Left ventricle myocardium superior (tissue), 1 donor: ENCODE measurements at places on chromosomes 12 and 14.

- DNase-seq: no peak
These were observed 8.4 kb upstream of the SALL2 start for GRCh38 chr14:21534576-21534975.

GRCh38 chr12:50572287-50572686, 67.5 kb downstream of the DIP2B start:
- DNase-seq: no peak

DNA sequence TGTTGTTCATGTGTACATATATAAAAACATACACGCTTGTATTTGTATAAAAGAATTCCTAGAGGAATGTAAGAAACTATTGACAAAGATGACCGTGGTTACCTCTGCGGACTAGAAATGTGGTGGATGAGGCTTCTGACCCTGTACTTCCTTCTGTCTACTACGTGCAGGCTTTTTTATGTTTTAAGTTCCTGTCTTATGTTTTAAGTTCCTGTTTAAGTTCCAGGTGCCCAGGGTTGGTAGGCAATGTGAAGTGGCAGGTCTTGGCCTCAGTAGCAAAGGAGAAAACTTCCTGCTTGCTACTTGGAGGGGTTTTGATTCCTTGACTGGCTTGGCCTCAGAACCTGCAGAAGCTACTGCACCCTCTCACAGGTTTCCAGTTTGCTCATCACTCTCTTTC, 11.6 kb downstream of the POMT2 start:
- DNase-seq: no peak

- DNase-seq: peak; percentile 68
These were observed at the start of gene SOCS2 for GRCh38 chr12:93571925-93572711. Gene SOCS2, plus strand, starts transcription at chr12:93572675. Its CDS starts 223 bp downstream, at chr12:93572898.

GRCh38 chr14:75450381-75451276, 22.8 kb downstream of the JDP2 start:
- DNase-seq: peak; percentile 75

GRCh38 chr14:98175436-98175835, 1096.6 kb downstream of the BCL11B start:
- no peak for DNase-seq

DNA sequence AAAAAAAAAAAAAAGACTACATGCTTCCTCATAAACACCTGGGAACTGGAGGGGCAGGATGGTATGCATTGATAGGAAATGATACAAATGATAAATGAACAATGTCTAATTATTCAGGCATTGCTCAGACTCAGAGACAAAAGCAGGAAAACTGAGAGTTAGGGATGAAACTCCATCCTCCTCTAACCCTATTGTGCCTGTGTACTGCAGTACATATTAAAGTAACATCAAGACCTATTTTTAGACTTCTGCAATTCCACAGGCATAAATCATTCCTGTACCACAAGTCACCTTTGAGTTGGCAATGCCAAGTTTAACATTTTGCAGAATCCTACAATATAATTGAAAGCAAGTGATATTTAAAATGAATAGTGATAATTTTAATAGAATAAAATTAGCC, 156.5 kb upstream of the USP15 start:
- no peak for DNase-seq

- DNase-seq: no peak
These were observed 12.6 kb upstream of the RNASE4 start for GRCh38 chr14:20671597-20672283.

DNA sequence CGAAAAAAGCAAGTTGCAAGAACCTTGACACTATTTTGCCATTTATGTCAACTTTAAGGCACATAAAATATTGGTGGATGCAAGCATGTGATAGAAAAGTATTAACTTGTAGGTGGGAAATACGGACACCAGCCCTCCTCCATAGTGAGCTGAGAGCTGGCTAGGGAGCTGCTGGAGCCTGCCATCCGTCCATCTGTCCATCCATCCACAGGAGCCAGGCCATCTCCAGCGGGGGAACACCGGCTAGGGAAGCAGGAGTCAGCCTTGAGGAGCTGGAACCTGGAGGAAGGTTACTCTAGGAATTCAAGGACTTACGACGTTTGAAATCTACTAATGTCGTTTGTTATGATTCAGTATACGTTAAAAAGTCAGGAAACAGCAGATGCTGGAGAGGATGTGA, 120.7 kb upstream of the C14orf180 start:
- DNase-seq: no peak

DNA sequence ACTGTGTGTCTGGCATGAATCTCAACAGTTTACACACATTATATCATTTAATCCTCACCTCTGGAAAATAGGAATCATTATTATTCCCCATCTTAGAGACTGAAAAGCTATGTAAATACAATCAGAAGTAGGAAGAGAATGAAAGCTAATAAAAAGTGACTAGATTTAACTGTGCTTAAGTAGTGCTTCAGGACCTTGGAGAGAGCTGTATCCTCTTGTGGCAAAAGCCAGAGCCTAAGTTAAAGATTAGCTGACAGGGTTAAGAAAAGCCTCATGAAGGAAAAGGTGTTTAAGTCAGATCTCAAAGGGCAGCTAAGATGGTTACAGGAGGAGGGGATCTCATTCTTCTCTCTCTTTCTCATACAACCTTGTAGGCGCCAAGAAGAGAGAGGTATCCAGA, 65.3 kb upstream of the TMEM233 start:
- no peak for DNase-seq

- no peak for DNase-seq
These were observed 3.3 kb downstream of the HHIPL1 start for GRCh38 chr14:99648027-99648784.

- DNase-seq: peak; percentile 18
These were observed 25.1 kb downstream of the NOC4L start for GRCh38 chr12:132169376-132169775.

- DNase-seq: no peak
These were observed 33.5 kb upstream of the NRXN3 start for GRCh38 chr14:78136695-78137094.

DNA sequence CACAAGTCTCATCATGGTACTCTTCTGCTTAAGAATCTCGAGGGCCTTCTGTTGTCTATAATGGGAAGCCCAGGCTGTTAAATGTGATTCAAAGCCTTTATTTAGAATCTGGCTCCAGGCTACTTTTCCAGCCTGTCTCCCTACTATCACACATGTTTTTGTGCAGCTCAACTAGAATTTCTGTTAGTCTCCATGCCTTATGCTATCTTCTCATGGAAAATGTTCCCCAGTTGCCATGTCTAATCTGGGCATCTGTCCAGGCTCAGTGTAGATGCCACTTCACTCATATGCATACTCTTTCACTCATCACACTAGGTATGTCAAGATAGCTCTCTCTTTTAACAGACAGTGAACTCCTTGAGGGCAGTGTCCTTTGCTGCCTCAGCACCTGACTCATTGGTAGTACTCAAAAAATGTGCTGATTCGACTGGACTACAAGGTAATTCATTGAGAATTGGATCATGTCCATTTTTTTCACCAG, 145.3 kb downstream of the TTLL5 start:
- no peak for DNase-seq

- DNase-seq: no peak
These were observed 8.5 kb downstream of the KLHL33 start for GRCh38 chr14:20427231-20428009.

- no peak for DNase-seq
These were observed 16.5 kb upstream of the LUM start for GRCh38 chr12:91127751-91128150.

- no peak for DNase-seq
These were observed 424 bp downstream of the BBOF1 start for GRCh38 chr14:74019408-74020137.

- peak; percentile 22 for DNase-seq
These were observed 28.4 kb downstream of the RTL1 start for GRCh38 chr14:100875126-100875525.

DNA sequence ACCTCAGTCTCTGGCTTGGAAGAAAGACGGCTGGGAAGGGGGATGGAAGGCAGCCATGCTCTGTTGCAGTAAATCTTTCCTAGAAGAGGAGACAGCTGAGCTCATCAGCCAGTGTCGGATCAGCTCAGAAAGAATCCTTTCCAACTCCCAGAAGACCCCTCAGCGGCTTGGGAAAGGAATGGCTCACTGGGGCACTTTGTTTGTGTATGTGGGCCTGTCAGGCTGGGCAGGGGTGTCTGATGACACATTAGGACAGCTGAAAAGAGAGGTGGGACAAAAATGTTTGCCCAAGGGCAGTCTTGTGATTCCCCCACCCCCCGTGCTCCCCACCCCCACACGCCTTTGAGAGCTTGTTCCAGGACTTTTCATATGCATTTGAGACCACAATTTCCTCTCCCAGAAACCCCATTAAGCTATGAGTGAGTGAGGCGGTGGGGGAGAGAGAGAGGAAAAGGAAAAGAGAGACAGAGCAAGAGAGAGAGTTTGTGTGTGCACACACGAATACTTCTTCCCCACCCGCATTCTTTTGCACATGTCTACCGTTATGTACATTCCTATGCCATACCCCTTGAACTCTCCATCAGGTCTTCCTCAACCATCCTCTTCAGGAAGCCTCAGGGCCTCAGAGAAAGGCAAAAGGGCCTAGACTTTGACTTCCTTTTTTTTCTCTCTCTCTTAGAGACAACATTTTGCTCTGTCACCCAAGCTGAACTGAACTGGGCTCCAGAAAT, 198.9 kb downstream of the ZFP36L1 start:
- no peak for DNase-seq

DNA sequence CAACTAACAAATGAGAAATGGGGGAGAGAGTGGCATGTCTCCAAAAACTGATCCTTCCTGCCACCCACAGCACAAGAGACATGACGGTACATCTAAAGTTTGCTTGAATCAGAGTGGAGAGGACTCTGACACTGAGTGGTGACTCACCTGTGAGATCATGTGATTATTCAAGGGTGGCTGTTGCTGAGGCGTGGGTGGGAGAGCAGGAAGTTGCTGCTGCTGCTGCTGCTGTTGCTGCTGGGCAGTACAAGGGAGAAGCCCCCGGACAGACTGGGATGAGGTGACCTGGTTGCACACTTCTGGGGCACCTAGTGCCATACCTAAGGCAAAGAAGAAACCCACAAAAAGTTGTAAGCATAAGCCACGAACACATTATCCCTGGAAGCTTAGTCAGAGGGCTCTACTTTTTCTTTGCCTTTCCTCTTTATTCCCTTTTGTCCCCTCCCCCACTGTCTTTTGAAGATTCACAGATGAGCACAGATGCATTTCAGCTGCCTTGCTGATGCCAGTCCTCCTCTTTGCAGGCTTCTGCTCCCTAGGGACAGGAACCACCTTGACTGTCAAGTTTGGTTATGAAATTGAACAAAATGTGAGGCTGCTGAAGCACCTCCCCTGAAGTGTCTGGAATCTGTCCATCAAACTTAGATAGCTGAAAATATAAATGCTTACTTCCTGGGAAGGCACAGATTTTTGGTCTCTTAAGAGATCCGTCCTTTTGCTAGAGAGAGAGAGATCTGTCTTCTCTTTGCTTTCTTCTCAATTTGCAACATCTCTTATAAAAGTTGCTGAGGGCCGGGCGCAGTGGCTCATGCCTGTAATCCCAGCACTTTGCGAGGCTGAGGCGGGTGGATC, 29.4 kb upstream of the STAC3 start:
- no peak for DNase-seq

GRCh38 chr14:59511916-59512575, 27.7 kb downstream of the JKAMP start:
- DNase-seq: no peak

DNA sequence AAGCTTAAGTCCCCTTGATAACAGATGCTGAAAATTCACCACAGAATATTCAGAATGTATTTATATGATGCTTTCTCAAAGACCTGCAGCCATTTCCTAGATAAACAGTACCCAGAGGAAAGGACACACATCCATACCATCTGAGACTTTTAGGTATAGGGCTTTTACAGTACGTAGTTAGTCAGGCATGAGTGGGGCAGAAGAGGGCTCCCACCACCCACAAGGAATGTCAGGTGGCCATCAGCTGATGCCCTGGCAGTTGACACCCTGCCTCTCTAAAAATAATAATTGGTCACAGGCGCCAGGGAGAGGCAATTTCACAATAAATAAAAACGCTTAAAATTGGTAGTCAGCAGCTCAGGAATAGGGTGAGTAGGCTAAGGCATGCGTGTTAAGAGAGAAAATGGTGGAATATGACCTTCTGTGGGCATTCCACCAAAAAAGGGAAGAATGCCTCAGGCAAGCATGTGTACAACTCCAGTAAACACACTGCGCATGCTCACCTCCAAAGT, 7.8 kb upstream of the TAS2R46 start:
- DNase-seq: no peak

DNA sequence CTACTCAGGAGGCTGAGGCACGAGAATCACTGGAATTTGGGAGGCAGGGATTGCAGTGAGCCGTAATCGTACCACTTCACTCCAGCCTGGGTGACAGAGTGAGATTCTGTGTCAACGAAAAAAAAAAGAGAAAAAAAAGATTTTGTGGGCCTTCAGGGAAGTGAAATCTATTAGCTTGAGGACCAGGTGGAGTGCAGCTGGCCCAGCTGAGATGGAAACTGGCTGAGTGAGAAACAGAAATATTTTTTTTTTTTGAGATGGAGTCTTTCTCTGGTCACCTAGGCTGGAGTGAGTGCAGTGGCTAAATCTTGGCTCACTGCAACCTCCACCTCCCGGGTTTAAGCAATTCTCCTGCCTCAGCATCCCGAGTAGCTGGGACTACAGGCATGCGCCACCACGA, 2.3 kb upstream of the CLEC4C start:
- no peak for DNase-seq

DNA sequence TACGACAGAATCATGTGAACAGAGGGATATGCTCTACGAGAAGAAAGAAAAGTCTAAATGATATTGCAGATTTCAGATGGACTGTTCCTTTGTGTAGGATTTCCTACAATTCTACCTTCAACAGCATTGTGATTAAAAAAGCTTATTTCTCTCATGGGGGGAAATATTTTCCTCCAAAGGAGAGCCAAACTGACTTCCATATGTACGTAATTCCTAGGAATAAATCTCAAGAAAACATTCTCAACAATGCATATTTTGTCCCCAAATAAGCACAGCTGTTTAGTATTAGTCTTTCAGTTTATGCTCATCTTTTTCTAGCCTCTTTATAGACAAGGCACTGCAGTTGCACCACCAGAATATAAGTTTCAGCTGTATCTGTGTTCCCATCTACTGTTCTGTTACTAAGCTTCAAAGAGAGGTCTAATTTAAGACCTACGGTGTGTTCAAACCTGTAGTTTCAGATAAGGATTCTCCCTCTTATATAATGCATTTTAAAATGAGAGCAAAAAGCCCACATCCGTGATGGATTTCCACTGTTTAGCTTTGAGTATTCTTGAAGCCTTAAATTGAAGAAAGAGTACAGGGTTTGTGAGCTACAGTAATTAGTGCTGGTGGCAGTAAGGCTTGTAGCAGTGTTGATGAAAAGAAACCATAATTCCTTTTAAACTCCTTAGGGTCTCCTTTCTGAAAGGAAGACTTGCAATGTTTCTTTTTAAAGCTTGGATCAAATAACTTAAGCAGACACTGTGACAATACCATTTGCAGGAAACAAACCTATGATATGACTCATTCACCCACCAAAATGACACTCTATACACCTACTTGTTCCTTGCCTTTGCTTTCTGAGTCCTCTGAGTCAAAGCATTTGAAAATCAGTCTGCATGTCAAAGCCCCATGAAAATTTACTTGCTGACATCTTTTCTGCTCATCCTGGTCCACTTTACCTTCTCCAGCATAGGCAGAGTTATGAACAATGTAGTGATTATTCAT, 754.1 kb downstream of the NOVA1 start:
- no peak for DNase-seq
